EL (cell line): ENCODE measurements at places on chromosomes 7 and 10.

GRCh38 chr10:24727786-24728185 lies 4.1 kb upstream of the ARHGAP21 start:
- DNase-seq = no peak

GRCh38 chr10:1961989-1962388 lies 224.7 kb upstream of the ADARB2 start:
- DNase-seq = no peak

GRCh38 chr10:101843032-101844021 lies at the start of gene KCNIP2:
TSS of gene KCNIP2 (minus strand) at chr10:101843800. CDS start at chr10:101843568, 232 bp downstream.
- DNase-seq = no peak

DNA sequence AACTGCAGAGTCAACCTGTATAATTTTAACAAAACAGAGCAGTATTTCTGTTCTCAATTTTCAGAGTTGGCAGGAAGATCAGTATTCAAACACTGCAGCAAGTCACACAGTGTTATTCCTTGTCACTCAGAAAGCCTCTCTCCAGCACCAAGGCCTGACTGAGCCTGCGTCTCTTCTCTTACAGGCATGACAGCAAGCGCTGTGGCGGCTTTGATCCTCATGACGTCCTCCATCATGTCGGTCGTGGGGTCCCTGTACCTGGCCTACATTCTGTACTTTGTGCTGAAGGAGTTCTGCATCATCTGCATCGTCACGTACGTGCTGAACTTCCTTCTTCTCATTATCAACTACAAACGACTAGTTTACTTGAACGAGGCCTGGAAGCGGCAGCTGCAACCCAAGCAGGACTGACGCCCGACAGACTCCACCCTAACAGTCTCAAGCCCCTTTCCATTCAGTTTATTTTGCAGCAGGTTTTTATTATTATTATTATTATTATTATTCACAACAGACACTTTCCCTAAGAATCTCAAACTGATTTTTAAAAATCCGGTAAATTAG lies 28.0 kb downstream of the GUSB start:
- DNase-seq = no peak

- DNase-seq = peak; percentile 32
Measured at GRCh38 chr7:17626235-17626634, 314.1 kb downstream of the SNX13 start.

DNA sequence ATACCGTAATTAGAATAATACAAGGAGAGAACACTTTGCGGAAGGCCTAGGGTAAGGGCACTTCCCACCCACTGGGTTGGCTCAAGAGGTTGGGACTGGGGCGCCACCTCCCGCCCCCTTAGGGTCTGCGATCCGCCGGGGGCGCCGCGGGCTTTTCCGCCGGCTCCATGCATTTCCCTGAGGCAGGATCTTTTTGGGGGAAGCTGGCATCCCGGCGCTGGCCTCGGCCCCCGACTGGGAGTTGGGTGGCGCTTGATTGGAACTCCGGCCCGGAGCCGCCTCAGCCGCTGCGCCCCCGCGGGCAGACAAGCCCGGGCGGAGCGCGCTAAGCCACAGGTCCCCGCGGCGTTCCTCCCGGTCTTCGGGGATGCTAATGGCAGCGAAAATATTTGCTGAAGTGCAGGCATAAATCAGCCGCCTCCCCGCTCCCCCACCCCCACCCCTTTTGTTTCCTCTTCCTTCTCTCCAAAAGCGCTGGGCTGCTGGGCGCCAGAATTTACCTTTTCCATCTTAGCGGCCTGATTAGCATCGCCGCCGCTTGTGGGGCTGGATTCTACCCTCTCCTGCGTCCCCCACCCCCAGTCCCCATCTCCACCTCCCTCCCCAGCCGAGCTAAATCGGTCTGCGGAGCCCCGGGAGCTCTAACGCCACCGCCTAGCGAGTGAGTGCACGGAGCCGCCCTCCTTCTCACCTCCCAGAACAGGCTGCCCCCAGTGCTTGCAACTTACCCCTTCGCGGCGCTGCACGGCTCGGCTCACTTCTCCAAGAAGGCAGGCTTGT lies 5.1 kb downstream of the UNC5B start:
- DNase-seq = peak; percentile 24

DNA sequence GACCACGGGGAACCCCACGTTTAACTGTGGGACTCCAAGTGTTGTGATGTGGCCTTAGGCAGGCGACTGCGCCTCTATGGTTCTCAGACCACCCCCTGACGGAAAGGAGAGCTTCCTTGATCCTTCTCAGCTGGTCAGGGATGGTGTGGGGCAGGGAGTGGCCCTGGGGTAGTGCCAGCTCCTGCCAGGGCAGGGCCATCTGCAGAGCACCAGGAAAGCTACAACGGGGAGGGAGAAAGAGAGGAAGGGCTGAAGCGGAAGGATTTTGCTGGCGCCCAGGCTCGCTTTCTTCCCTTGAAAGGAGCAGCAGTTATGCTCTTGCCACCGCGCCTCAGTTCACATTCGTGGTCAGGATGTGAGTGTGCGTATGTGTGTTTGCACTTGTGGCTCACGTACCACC lies 74.9 kb upstream of the PCBD1 start:
- no peak for DNase-seq

GRCh38 chr10:104862-105565 lies 30.2 kb upstream of the ZMYND11 start:
- DNase-seq = no peak

DNA sequence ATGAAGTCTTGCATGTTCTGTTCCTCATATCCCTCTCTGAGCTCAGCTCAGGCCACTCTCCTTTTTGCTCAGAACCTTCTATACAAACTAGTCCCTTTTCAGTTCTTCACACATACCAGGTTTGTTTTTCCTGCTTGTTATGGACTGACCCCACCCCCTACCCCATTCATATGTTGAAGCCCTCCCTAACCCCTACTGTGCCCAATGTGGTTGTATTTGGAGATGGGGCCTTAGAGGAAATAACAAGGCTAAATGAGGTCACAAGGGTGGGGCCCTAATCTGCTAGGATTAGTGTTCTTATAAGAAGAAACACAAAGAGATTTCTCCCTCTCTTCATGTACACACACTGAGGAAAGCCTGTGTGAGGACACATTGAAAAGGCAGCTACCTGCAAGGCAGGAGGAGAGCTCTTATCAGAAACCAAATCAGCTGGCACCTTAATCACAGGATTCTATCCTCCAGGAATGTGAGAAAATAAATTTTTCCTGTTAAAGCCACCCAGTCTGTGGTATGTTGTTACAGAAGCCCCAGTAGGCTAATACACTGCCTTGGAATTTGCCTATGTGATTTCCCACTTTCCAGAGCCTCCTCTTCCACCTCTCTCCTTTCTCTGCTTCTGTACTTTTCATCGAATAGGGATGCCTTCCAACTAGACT lies 67.3 kb upstream of the DNAJB12 start:
- DNase-seq = no peak

DNA sequence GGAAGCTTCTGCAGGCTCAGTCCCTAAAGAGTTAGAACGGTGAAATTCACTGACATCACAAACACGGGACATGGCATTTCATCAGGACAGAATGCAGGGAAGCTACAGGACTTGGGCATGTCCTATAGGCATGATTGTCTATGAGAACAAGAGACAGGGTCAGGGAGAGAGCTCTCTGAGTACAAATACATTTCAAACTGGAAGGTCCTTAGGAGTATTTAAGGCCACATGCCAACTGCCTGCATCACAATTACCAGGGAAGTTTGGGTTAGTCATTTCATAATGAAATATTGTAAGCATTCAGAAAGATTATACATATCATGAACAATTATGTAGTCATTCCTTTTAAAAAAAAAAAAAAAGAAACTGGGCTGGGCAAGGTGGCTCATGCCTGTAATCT lies 71.3 kb downstream of the CREB3L2 start:
- DNase-seq = peak; percentile 92

- no peak for DNase-seq
Measured at GRCh38 chr7:90540406-90540805, 55.7 kb upstream of the CDK14 start.

DNA sequence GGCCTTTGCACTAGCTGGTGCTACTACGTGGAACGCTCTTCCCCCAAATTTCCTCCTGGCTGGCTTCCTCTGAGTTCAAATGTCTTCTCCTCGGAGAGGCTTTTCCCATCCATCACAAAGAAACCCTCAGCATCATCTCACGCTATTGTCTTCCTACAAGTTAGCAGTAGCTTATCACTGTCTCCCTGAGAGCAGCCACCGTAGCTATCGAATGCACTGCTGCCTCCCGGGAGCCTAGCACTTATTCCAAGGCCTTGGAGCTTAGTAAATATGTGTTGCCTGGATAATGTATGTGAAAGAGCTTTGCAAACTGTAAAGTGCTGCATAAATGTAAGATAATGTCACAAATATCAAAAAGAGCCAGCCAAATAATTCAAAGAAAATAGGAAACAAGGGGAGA lies 124.4 kb downstream of the KCNMA1 start:
- no peak for DNase-seq

- peak; percentile 0 for DNase-seq
Measured at GRCh38 chr10:56763090-56763489, 402.0 kb upstream of the ZWINT start.

- no peak for DNase-seq
Measured at GRCh38 chr7:71325151-71325550, 193.2 kb downstream of the GALNT17 start.

DNA sequence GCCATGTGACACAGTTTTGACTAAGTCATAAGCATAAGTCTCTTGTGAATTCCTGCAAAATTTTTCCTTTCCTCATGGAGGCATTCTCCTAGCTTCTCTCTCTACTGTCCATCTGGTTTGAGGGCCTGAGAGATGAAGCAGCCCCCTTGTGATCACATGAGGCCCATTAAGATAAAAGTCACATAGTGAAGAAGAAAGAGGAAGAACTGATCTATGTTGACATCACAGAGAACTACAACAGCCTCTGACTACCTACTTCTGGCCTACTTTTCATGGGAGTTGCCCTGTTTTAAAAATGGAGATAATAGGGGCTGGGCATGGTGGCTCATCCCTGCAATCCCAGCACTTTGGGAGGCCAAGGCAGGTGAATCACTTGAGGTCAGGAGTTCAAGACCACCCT lies 50.4 kb downstream of the TFEC start:
- no peak for DNase-seq
